ENCODE measurements at places on chromosomes 11 and 22.

DNA sequence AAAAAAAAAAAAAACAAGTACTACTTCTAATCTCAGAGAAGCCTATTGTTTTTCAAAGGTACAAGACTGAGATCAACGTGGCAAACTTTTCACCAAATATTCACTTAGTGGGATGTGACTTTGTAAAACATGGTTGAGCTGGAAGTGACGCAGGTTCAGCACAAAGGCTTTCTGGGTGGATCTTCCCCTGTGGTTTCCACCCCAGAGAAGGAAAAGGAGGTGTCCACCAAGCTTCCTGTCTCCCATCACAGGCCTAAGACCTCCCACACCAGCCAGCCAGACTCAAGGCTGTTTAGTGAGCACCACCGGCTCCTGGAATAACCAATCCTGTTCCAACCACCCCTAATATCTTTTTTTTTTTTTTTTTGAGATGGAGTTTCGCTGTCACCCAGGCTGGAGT is 5.7 kb downstream of the TMEM184B start:
- no peak for DNase-seq

DNA sequence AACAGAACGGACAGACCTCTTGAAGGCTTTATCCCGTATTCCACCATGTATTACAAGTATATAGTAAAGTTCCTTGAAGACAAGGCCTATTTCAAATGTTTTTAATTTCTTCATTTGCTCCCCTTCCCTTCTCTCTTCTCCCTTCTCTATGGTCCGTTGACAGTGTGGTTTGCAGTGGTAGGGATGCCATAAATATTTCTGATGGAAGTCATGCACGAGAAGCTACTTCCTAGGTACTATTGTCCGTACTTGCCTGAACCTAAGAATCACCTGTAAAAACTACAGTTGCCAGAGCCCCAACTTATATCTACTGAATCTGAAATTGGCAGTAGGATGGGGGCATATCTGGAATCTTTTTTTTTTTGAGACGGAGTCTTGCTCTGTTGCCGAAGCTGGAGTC is 2.8 kb downstream of the PISD start:
- no peak for DNase-seq

DNA sequence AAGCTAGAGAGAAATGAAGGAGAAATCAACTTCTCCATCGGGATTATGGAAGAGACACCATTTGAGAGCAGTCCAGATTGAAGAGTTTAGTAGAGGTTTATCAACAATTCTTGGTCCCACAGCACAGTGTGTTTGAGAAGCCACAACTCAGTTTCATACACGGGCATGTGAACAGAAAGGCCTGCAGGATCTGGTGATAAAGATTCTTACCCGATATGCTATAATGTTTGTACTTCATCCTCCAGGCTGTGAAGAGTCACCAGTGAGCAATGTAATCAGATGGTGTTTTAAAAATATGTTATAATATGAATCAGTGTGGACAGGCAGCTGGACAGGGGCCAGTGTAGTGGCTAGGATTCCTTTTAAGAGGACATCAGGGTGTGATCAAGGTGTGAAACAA is 29.7 kb upstream of the VWA5A start:
- DNase-seq, result no peak

DNA sequence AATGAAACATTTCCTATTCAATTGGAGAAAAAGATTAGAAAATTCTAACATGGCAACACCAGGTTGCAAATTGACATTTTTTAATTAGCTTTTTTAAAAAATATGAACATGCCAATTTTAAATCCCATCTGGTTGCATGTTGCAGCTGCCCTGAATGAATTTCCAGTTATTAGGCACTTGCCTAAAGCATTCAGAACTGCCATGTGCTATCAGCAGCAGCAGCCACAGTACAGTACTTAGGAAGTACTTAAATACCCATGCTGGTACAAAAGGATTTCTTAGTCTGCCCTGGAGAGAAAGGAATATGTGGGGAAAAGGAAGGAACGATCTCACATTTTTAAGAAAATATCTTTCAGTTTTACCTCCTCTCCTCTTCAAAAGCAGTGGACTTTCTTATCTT is 46.2 kb downstream of the FAM168A start:
- DNase-seq, result no peak

- DNase-seq, result peak; percentile 4
Observed at GRCh38 chr22:41092847-41093411, 537 bp downstream of the EP300 start.

DNA sequence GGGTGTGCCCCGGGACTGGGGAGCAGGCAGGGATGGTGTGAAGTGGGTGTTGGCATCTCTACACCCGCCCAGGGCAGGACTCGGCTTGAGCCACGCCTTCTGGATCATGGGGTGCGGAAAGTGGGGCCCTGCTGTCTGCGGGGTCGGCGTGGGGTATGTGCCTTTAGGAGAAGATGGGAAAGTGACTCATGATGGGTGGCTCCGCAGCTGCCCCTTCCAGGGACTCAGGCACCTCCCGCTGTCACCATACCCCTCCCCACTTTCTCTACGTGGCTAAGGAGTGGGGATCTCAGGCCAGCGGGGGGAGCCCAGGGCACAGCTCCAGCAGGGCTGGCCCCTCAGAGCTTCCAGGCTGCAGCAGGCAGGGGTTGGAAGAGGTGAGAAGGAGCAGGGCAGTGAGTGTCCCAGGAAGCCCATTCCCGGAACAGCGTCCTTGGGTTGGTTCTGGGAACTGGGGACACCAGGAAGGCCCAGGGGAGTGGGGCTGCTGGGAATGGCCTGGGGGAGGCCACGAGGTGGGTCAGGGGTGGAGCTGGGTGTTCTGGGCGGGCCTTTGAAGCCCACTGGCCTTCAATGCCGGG is 102.9 kb upstream of the FGF3 start:
- no peak for DNase-seq

DNA sequence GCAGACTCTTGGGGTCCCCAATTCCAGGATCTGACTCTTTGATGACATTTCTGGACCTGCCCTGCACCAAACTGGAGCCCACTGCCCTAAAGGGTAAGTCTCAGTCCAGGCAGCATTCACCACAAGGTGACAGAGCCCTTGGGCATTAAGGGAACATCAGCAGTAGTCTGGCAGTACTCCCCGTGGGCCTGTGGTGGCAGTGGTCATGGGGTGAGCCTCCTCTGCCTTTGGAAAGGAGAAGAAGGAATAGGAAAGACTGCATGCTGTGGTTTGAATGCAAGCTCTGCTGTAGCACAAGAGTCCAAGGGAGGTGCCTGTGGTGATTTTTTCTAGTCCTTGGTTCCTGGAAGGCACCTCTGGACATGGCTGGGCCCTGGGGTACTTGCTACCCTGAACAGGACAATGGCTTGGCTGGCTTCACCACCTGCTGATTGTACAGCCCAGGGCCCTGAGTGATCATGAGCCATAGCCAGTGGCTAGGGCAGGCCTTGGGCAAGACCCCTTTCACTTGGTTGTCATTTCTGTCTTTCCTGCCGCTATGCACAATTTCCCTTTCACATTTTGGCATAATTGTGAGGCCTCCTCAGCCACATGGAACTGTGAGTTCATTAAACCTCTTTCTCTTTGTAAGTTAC is 160.7 kb upstream of the GRIA4 start:
- DNase-seq, result no peak

DNA sequence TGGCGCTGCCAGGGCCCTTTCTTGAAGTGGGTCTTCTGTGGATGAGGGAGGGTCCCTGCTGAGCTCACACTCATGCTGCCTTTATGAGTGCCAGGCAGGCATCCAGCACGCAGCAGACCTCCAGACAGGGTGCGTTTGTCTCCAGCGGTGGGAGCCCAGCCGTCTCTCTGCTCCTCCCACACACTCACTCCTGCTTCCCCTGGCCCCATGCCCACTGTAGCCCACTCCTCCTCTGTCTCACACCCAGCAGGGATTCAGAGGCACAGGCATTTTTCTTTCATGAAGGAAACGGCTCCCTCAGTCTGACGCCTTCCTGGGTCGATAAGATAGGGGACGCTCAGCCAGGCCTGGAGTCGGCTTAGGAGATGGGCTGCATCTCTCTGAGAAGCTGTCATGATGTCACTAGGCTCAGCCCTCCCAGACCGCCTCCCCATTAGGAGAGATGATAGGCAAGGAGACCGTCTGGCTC is 183.9 kb upstream of the NCAM1 start:
- no peak for DNase-seq

- DNase-seq, result no peak
Observed at GRCh38 chr11:130070109-130070845, 583 bp downstream of the APLP2 start.

- DNase-seq, result no peak
Observed at GRCh38 chr11:101262258-101262657, 132.6 kb upstream of the PGR start.

DNA sequence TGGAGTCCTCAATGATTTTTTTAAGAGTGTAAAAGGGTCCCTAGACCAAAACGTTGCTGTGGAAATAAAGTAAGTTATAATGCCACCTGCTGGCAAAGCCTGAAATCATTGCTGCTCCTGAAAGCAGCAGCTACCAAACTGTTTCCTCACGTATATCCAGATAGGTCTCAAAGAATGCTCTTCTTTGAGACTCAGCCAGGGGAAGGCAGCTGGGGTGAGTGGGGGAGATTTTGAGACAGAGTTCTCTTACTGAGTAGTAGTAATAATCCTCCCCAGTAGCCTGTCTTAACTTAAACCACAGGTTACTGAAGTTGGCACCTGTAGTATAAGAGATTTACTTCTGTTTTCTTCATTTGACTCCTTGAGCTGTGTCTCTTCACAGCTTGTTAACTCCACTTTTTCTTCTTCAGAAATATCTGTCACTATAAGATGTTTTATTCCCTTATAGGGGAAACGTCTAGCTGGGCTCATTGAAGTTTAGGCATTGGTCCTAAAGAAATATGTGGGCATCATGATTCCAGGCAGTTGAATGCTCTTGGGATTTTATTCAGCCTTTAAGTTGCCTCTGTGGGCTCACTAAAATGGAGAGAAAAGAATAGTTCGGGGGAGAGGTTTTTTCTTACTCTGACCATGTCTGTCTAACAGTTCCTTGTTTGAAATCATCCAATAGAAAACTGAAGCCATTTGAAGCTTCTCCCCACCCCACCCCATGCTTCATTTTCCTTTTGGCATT is 77.9 kb downstream of the BTBD10 start:
- DNase-seq, result peak; percentile 7

- no peak for DNase-seq
Observed at GRCh38 chr11:11076879-11077278, 219.0 kb upstream of the ZBED5 start.

GRCh38 chr11:122727101-122727929 is 71.8 kb downstream of the UBASH3B start:
- DNase-seq, result no peak

GRCh38 chr11:66877588-66878385 is 20.9 kb downstream of the LRFN4 start:
- DNase-seq, result no peak

- no peak for DNase-seq
Observed at GRCh38 chr22:44545773-44546172, 47.7 kb upstream of the RTL6 start.

GRCh38 chr11:130308059-130308458 is 6.7 kb downstream of the ZBTB44 start:
- no peak for DNase-seq

- no peak for DNase-seq
Observed at GRCh38 chr11:60744114-60744513, 12.6 kb upstream of the MS4A15 start.

DNA sequence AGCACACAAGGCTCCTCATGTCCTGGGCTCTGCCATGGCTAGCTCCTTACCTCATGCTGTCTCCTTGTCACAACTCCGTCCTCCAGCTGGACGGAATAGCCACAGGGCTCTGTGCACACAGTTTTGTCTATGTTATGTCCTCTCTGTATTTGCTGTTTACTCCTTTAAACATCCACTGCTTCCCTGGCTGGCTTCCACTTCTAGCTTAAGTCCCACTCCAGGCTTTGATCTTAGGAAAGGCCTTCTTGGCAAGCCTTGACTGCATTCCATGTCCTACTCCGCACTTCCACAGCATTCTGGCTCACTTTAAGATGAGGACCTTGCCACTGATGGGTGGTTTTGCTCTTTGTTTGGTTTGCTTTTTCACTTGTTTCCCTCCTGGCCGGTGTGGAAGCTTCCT is 22.9 kb upstream of the ROBO3 start:
- no peak for DNase-seq

DNA sequence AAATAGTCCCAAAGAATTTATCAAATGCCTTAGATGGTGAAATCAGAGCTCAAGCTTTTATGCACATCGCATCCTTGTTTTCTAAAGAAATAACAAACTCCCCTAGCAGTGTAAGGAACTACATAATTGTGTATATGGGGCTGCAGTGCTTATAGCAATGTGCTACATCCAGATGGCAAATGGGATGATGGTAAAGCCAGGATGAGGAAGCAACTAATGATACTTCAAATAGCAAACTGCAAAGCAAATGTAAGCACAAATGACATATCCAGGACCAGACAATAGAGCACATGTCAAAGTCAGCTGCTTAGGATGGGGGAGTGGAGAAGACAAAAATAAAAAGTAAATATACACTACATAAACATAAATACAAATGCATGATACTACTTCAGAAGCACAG is 425.9 kb downstream of the OPCML start:
- no peak for DNase-seq

DNA sequence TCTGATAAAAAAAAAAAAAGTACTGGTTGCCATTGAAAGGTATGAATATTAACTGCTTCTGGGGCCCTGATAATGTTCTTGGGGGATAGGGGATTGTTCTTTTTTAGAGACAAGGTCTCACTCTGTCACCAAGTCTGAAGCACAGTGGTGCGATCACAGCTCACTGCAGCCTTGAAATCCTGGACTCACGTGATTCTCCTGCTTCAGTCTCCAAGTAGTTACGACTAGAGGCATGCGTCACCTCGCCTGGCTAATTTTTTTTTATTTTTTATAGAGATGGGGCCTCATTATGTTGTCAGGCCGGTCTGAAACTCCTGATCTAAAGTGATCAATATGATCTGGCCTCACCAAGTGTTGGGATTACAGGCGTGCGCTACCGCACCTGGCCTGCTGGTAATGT is 63.5 kb downstream of the FCHSD2 start:
- DNase-seq, result no peak

DNA sequence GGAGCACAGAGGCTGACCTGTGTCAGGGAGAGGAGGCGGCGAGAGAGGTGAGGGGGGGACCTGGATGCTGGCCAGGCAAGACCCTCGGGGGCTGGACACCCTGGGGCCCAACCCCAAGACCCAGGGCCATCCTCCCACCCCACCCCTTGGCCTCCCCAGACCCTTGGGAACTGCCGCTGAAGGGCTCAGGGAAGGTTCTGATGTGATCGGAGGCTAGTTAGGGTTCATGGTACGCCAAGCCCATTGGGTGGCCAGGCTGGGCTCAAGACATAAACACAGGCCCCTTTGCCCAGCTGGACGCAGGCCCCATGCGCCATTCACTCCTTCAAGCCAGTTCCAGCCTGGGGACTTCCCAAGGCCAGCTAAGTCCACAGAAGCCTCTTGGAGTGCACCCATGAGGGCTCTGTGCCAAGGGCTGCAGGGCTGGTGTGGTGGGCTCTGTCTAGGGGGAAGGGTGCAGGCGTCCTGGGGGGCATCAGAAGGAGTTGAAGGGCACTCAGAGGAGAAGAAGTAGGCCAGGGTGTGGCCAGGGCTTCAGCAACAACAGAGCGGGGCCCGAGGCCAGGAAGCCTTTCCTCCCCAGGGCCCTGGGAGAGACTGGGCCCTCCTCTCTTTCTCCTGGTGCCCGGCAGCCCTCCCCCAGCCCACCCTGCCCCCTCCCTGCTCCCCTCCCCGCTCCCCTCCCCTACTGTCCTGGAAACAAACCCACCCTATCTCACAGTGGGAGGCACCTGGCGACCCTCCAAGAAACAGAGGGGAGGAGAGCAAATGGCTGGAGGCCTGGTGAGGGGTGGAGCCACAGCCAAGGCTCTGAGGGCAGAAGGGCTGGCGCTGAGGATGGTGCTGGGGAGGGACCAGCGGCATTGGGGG is 12.9 kb downstream of the TSPAN32 start:
- peak; percentile 59 for DNase-seq

Measured in GM04504 (cell line).